ENCODE measurements at places on chromosomes 7 and 10.

GRCh38 chr7:66267249-66267648 lies 62.1 kb downstream of the TPST1 start:
- DNase-seq = no peak

- DNase-seq = no peak
Measured at GRCh38 chr10:46215426-46215825, 71.4 kb upstream of the ANTXRL start.

- DNase-seq = no peak
Measured at GRCh38 chr7:90994121-90994520, 270.1 kb upstream of the FZD1 start.

GRCh38 chr7:123067814-123068213 lies 72.3 kb upstream of the TAS2R16 start:
- no peak for DNase-seq

- DNase-seq = peak; percentile 19
Measured at GRCh38 chr10:35306852-35307251, 29.5 kb upstream of the CCNY start.

DNA sequence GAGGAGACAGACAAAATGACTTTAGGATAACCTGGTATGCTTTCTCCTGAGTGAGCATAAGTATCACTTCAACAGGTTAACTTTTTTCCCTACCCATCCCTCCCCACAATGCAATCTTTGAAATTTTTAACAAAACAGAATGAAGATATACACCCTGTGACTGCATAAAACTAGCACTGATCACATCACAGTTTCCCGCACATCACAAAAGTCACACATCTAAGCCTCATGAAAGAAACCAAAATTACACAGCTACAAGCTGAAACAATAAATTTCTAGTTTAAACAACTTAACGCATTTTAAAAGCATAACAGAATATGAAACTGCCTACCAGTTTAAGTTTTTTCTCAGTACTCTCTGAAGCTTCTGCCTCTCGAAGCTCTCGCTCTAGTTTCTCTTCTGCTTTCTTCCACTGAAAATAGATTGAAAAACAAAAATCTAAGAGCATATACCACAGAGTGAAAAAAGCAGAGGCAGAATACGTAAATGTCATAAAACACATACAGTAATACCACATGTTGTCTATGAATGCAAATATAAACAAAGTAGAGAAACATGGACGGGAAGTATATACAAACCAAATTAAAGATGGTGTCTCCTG lies 18.1 kb downstream of the NOC3L start:
- no peak for DNase-seq
